ENCODE measurements at places on chromosomes 7 and 10. TPM values are rescaled to one million over a fixed set of nuclear protein-coding genes. Genes with fewer than 3 reads are reported as not detected.

DNA sequence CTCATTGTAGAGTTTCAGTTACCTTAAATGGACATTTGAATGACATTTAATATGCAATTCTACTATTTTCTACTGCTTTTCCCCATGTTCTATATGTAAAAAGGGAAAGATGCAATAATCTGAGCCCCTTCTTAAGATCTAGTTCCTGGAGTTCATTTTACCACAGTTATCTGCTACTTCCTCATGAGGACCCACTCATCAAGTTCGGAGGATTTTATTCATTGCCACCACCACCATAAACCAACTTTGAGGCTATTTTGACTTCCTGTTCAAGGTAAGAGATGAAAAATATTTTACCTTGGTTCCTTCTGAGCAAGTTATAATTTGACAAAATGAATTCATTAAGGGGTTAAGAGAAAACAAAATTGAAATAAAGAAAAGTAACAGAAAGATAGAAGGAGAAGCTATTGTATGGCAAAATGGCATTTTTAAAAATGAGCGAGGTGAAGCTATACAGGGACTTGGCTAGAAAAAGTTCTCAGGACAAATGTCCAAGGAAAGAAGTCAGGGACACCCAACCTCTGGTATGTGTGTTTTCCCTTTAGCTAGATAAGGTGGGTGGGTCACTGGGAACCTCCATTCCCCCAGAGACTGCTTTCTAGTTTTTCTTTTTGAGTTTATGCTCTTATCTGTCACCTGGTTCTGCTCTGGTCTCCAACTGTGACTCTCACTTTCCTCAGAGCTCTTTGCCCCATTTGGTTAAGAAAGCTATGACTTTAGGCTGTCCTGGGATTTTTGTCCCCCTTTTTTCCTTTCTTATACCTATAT lies 14.9 kb upstream of the FAM3C start:
- no peak for DNase-seq

GRCh38 chr10:104036518-104037260 lies 49.0 kb downstream of the COL17A1 start:
- DNase-seq: no peak

DNA sequence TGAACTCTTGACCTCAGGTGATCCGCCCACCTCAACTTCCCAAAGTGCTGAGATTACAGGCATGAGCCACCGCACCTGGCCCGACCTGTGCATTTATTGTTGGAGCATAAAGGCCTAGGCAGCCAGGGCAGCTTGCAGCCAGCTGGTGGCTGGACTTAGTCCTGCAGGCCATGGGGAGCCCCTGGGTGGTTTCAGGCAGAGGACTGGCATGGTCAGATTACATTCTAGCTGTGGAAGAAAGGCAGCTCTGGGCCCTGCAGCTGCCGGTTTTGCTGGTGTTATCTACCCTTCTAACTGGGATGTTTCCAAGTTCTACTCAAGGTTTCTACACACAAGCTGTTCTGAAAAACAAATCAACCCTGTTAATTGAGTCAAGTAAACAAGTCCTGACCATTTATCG lies 22.7 kb upstream of the MKRN1 start:
- DNase-seq: no peak

DNA sequence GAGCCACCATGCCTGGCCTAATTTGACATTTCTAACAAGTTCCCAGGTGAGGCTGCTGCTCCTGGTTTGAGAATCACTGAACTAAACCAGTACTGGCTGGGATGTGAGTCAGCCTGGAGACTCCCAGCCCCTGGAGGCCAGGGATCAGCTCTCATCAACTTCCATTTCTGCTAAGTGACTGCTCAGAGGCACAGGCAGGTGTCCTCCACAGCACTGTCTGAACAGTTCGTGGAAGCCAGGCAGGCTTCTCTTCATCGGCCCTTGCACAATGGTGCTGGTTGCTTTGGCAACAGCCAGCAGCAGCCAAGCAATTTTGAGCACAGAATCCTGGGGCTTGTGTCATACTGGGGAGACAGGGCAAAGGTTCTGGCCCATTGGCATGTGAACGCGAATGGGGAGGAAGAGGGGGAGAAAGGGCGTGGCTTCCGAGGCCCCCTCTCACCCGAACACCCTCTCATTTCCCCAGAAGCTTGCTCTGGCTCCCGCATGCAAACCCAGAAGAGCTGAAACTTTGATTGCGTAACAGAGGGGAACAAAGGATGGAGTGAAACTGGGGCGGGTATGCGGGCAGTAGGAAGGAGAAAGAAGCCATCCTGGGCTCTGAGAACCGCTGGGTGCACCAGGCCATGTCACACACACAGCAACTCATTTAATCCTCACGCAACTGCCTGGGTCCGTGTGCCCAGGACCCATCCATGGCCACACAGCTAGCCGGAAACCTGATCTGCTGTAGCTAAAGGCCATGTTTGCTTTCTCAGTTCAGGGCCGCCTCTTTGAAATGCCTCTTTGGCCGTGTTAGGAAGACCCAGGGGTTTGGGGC lies 9.0 kb upstream of the POR start:
- DNase-seq: peak; percentile 47

DNA sequence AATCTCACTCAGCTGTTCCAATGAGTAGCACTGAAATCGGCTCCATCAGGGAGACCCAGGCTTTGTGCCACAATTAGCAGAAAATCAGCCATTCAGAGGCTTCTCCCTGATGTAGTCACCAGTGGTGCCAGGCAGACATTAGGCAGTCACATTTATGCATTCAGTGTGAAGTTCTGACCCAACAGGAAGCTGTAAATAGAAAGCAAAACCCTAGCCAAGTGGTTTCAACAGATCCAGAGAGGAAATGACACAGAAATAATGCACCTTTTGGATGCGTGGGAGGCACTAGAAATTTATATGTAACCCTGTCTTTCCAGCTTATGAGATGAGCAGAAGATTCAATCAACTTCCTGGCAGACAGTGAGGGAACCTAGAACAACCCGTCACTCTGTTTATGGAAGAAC lies 186.4 kb downstream of the PDE1C start:
- DNase-seq: peak; percentile 83

- no peak for DNase-seq
Measured at GRCh38 chr7:83739527-83739926, 90.6 kb upstream of the SEMA3E start.

Gene OPALIN
- polyA plus RNA-seq: not detected

Gene CYP2C19
- not detected for polyA plus RNA-seq
